Activated CD4-positive, alpha-beta T cell treated with anti-CD3 and anti-CD28 coated beads, Interleukin-2, amount 50 U/mL, for 4 hours (primary cell): ENCODE measurements at places on chromosomes 3 and 15.

GRCh38 chr3:183466575-183466974 is 38.2 kb upstream of the MCF2L2 start:
- DNase-seq, result no peak

GRCh38 chr3:149575961-149576564 is 81.8 kb downstream of the WWTR1 start:
- DNase-seq, result no peak

GRCh38 chr3:182259579-182259978 is 533.7 kb upstream of the ATP11B start:
- DNase-seq, result no peak

DNA sequence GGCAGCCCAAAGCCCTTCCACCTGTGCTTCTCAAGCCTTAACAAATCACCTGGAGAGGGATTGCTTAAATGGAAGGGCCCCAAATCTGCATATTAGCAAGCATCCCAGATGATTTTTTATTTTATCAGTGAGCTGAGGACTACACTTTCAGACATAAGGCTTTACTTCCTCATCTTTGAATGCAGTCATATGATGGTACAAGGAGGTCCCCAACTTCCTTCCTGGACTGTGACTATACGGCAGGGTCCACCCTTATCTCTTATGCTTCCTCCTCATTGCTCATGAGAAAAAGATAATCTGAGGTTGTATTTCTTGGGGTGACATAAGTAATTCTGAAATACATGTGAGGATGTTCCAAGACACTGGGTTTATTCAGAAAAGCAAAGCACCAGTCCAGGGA is 13.7 kb upstream of the HEG1 start:
- no peak for DNase-seq

DNA sequence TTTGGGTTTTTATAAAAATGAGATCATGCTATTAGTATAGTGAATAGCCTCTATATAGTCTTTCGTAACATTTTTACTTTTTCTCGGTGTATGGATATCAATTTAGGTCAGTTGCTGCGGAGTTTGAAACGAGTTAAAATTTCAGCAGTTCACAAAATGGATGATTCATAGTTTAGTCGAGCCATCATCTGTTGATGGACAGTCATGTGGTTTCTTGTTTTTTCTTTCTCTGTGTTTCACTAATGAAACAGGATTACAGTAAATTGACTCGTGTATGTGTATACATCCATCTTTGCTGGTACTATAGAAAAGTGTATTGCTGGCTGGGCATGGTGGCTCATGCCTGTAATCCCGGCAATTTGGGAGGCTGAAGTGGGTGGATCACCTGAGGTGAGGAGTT is 106.8 kb downstream of the IGF1R start:
- DNase-seq, result no peak

DNA sequence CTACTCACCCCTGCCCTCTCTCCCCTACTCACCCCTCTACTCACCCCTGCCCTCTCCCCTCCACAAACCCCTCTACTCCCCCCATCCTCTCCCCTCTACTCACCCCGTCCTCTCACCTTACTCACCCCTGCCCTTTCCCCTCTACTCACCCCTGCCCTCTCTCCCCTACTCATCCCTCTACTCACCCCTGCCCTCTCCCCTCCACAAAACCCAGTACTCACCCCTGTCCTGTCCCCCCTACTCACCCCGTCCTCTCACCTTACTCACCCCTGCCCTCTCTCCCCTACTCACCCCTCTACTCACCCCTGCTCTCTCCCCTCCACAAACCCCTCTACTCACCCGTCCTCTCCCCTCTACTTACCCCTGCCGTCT is 14.2 kb downstream of the BFSP2 start:
- DNase-seq, result no peak
